Stimulated activated CD8-positive, alpha-beta memory T cell treated with anti-CD3 and anti-CD28 coated beads, Interleukin-7, amount 100 ng/mL, for 1 hour (primary cell): ENCODE measurements at places on chromosomes 16 and 17.

DNA sequence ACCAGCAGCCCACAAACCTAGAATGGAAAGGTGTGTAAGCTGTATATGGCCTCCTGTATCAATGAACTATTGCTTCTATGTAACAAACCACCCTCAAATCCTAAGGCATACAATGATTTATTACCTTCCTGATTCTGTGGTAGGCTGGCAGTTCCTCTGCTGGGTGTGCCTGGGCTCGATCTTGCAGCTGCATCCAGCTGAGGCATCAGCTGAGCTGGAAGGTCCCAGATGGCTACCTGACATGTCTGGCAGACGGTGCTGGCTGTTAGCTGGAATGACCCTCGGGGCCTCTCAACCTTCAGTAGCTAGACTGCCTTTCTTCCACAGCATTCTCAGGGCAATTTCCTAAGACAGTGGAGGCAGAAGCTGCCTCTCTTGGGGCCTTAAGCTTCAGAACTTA, 152.7 kb downstream of the RAB11FIP4 start:
- DNase-seq: no peak

GRCh38 chr17:60803059-60803458, 125.4 kb downstream of the BCAS3 start:
- no peak for DNase-seq

DNA sequence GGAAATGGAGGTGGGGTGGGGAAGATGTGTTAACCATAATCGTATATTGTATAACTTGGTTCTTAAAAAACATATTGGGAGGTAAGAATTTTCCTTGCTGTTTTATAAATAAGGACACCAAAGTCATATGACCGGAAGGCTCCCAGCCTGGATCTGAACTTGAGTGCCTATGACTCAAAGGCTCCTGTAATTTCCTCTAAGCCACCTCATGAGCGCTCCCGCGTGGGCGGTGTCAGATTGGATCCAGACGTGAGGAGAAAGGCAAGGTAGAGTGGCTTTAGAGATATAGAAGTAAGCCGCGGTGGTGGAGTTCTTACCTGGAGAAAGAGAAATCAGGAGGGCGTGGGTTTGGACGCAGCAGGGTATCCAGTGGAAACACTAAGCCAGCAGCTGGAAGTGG, 196.2 kb upstream of the NLRP1 start:
- no peak for DNase-seq

DNA sequence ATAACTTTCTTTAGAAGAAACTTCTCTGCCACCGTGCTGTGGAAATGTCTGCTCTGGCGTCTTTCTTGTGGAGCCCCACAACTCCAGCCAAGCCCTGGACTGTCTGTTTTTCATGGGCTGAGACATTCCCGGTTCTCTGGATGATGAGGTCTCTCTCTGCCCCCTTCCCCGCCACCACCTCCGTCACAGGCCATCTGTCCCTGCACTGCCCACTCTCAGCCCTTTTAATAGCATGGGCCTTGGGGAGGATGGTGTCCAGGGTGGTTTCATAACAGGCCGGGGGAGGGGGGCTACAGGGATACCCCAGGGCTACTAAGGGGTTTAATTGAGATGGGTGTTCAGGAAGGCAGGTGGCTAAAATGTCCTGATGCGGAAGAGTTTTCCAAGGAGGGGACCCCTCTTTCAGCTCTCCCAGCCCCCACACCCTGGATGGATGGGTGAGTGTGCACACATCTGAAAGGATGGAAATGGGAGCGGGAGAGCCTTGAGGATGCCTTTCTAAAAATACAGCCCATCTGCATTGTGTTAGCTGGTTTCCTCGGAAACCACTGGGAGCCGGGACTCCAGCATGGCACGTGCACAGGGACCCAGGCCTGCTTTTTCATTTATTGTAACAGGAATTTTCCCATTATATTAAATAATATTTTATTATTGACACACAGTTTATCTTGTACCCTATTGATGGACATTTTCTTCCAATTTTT, 14.6 kb upstream of the NDRG4 start:
- no peak for DNase-seq

GRCh38 chr16:2610781-2611498, 71.4 kb upstream of the KCTD5 start:
- no peak for DNase-seq

DNA sequence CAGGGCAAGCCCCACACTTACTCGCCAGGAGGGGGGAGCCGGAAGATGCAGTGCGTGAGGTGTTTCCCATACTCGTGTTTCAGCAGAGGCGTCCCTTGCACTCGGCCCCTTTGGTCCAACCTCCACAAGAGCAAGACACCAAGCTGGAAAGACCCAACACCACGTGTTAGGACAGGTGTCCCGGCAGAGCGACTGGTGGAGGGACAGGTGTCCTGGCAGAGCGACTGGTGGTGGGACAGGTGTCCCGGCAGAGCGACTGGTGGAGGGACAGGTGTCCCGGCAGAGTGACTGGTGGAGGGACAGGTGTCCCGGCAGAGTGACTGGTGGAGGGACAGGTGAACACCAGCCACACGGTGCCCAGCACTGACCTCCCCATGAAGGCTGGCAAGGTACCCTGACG, 19.4 kb downstream of the IFT140 start:
- DNase-seq: no peak

- no peak for DNase-seq
Measured at GRCh38 chr17:67773246-67773645, 52.1 kb upstream of the BPTF start.

GRCh38 chr16:15487336-15488284, 53.2 kb downstream of the BMERB1 start:
- DNase-seq: no peak

DNA sequence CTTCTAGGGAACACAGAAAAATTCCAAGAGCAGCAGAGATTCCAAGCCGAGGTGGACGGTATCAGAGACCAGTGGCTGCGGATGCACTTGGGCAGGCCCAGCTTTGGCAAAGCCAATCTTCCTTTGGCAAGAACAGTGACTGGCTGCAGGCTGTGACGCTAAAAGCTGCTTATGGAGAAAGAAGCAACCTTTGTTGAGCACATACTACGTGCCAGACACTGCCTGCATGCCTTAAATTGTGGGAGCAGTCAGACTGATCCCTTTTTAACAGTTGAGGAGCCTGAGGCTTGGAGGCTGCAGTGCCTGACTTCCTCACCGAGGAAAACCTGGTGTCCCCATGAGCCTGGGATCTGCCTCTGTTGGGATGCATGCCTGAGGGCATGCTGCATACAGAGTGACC, 69.0 kb upstream of the AMZ2 start:
- DNase-seq: no peak

DNA sequence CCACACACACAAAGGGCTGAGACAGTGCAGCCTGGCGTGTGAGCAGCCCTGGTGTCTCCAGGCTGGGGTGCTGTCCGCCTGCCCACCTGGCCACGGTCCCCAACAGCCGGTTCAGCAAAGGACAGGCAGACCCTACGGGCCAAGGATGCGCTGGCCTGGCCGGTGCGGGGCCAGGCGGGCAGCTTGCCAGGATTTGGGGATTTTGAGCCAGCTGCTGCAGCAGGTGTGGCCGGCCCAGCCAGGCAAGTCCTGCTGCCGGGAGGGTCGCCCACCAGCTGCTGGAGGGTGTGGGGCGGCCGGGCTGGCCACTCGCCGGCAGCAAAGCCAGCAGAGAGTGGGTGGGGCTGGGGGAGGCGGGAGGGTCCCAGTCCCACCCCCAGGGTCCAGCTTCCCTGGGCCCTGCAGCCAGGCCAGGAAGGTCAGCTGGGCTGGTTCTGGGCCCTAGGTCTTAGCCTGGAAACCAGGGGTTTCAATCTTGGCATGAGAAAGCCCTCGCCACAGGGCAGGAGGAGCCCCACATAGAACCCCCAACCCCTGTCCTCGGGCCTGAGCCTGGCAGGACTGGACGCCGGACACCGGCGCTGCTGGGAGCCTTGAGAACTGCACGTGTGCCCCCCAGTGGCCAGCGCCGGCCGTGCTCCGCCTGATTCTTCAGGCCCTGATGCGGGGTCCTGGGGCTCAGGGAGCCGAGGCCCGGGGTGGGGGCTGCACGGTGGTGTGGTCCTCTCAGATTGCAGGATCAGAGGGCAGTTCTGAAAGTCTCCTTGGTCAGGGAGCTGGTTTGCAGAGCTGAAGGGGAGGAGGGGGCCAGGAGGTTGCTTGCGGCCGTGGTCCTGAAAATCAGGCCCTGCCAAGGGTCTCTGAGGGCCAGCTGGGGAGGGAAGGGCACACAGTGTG, 17.6 kb upstream of the SSTR5 start:
- no peak for DNase-seq

- no peak for DNase-seq
Measured at GRCh38 chr16:20851601-20852000, 45.3 kb downstream of the REXO5 start.

DNA sequence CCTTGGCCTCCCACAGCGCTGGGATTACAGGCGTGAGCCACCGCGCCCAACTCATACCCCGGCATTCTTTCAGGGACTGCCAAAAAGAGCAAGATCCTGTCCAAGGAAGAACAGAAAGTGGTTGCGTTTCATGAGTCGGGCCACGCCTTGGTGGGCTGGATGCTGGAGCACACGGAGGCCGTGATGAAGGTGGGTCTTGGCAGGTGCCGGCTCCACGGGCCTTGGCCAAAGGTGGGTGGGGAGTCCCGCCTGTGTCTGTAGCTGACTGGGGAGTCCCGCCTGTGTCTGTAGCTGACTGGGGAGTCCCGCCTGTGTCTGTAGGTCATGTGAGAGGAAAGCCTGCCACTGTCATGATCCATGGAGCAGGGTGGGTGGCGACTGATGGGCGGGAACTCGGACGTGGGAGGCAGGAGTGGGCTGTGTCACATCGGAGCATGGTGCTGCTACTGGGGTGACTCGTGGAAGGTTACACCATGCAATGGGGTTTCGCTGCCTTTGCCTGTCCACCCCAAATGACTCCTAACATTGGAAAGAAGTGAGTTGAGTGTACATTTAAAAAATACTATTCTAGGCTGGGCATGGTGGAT, 10.0 kb upstream of the RPL13 start:
- DNase-seq: no peak

DNA sequence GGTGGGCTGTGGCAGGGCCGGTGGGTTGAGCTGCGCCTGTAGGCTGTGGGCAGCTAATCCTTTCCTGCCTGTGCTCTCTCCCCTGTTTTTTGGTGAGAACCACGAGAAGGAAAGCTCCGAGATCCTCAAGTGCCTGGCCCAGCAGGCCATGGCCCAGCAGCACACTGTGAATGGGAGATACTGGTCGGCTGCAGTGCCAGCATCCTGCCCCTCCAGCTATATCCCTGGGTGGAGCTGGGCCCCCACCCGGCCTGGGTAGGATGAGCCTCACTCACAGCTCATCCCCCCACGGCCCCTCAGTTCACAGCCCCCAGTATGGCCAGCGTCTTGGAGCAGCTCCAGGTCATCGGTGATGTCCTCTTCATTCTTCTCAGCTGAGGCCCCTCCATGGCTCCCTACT, 164.4 kb upstream of the ZNF267 start:
- no peak for DNase-seq

GRCh38 chr16:54282202-54282927, 4.2 kb downstream of the IRX3 start:
- no peak for DNase-seq
